Smooth muscle cell of the umbilical artery (primary cell): ENCODE measurements at places on chromosomes 6 and 20. TPM values are rescaled to one million over a fixed set of nuclear protein-coding genes. Genes with fewer than 3 reads are reported as not detected.

Gene PXDC1
- 61.4 and 67.1 TPM in 2 replicates for total RNA-seq

Gene IL22RA2
- not detected in 2 replicates for total RNA-seq

Gene OPRM1
- not detected in 2 replicates for total RNA-seq

Gene ADGRF4
- 0.23 and 1.2 TPM in 2 replicates for total RNA-seq

Gene HLA-DQA1
- total RNA-seq: not detected in 2 replicates

Gene EBF4
- 1.8 and 1.9 TPM in 2 replicates for total RNA-seq

Gene BMP7
- not detected in 2 replicates for total RNA-seq
